Hypothalamus (tissue), 51 donors: ENCODE measurements at places on chromosomes 4 and X.

DNA sequence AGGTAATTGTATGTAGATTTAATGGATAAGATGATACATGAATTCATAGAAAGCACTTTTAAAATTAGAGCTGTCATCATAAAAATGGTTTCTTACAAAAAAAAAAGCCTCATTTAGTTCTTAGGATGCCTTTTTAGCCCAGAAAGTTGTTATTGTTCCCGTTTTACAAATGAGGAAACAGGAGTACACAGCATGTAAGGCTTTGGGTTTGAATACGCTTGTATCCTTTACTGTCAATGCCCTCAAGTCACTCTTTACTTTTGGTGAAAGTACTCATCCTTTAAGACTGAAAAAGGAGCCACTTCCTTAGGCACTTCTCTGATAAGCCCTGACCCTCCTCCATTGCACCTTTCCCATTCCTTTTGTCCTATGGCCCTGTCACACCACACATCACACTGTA lies 4.9 kb downstream of the EREG start:
- no peak for DNase-seq

DNA sequence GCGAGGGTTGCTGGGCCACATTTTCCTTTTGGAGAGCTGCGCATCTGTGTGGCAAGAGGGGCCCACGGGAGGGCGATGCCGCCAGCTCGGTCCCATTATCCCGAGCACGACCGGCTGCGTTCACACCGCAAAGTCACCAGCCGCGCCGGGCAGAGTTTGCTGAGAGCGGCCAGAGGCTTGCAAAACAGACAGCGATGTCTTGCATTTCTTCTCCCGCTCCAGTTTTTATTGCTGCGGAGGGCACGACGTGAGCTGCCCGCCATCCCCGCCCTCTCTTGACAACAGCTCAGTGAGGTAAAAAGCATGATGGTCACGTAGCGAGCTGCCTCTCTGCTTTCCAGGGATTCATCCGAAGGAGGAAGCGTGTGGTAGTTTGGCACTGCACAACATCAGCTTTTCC lies 102.1 kb upstream of the TENM3 start:
- DNase-seq: no peak

DNA sequence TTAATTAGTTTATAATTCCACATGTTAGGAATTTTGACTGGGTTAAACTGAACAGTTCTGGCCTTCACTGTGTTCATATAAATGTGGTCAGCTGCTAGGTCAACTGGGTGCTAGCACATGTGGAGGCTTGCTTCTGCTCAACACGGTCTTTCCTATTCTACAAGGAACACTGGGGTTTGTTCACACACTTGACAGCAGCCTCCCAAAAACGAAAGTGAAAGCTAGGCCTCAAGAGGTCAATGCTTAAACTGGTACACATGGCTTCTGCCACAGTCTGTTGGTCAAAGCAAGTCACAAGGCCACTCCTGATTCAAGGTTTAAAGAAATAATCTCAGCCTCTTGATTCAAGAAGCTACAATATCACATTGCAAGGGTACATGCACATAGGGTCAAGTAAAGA lies 126.5 kb downstream of the QDPR start:
- DNase-seq: peak; percentile 23

- DNase-seq: no peak
These were observed 10.1 kb upstream of the NKX1-1 start for GRCh38 chr4:1416051-1416947.

GRCh38 chr4:148170408-148171365 lies 271.5 kb downstream of the NR3C2 start:
- no peak for DNase-seq

GRCh38 chr4:183165376-183165775 lies 66.3 kb downstream of the WWC2 start:
- DNase-seq: no peak

DNA sequence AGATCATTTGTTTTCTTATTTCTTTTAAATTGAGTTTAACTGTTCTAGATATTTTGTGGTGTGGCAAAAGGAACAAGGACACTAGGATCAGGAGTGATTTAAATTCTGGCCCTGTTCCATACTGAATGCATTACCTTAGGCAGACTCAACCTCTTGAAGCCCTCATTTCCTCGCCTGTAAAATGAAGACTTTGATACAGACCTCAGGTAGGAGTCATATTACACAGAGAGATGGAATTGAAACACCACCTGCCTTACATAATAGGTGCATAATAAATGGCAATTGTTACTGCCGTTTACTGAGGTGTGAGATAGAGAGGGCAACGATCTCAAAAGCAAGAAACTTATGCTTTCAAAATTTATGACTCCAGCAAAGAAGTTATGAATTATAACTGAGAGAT lies 28.2 kb upstream of the RASSF6 start:
- no peak for DNase-seq

- DNase-seq: no peak
These were observed 15.8 kb upstream of the SYTL4 start for GRCh38 chrX:100747703-100748102.

GRCh38 chr4:102105983-102106382 lies 239.3 kb downstream of the SLC39A8 start:
- no peak for DNase-seq

DNA sequence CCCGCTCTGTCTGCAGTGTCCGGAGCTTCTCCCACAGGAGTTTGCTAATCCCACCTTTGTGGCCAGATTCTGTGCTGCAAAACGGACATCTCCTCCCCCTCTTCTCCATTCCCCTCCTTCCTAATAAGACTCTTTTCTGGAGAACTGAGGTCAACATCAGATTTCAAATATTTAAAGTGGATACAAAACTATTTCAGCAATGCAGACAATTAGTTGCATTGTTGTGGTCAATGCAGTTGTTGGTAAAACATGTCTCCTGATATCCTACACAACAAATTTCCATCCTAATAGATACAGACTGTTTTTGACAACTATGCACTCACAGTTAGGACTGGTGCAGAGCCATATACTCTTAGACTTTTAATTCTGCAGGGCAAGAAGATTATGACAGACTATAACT lies 5.1 kb upstream of the MCUB start:
- no peak for DNase-seq

DNA sequence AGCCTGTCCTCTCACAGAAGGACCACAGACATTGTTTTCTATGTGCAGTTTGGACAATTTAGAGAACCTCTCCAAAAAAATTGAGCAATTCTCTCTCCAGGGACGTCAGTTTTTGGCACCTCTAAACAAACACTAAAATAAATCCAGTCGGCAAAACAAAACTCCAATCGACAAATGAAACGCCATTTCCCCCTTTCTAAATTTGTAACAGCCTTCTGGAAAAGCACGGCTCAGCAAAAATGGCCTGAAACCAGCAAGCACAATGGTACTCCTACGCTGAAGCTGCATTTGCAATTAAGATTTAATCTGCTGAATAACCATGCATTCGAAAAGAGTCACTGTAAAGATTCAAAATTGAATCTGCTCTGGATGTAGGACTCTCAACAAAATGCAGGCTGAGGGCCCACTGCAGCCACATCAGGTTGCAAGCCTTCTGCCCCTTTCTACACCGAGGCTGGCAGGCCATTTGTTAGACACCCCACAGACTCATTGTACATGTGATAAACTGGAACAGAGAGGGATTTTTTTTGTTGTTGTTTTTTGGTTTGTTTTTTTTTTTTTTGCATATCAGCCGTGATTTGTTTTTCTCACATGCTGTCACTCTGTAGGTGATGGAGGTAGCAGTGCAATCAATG lies 79.9 kb upstream of the MAP3K15 start:
- no peak for DNase-seq

- DNase-seq: no peak
These were observed 211.1 kb downstream of the RELL1 start for GRCh38 chr4:37475087-37475486.

- no peak for DNase-seq
These were observed 196.3 kb upstream of the ZCCHC13 start for GRCh38 chrX:74107666-74108065.

GRCh38 chr4:36054694-36055422 lies 189.5 kb downstream of the ARAP2 start:
- no peak for DNase-seq

- no peak for DNase-seq
These were observed 17.8 kb downstream of the WDR1 start for GRCh38 chr4:10098780-10099160.

DNA sequence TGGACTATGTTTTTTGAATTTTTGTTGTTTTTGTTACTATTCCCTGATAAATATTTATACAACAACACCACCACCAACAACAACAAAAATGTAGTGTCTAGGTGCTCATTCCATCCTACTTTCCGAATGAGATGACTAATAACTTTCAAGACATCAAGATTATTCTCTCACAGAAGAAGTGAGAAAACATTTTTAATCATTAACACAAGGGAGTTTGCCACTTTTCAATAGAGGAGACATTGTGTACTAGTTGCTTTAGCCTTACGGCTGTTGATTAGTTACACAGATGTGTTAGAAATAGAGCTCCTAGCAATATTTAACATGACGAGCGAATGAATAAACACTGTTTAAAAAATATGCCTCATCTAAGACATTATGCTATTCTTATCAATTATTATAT lies 898.8 kb downstream of the C4orf33 start:
- no peak for DNase-seq

- no peak for DNase-seq
These were observed 91.2 kb downstream of the LRP2BP start for GRCh38 chr4:185304541-185304940.

- DNase-seq: no peak
These were observed 6.6 kb downstream of the FAM3A start for GRCh38 chrX:154509455-154509854.

- DNase-seq: no peak
These were observed 362.9 kb downstream of the DHRSX start for GRCh38 chrX:2137882-2138281.

DNA sequence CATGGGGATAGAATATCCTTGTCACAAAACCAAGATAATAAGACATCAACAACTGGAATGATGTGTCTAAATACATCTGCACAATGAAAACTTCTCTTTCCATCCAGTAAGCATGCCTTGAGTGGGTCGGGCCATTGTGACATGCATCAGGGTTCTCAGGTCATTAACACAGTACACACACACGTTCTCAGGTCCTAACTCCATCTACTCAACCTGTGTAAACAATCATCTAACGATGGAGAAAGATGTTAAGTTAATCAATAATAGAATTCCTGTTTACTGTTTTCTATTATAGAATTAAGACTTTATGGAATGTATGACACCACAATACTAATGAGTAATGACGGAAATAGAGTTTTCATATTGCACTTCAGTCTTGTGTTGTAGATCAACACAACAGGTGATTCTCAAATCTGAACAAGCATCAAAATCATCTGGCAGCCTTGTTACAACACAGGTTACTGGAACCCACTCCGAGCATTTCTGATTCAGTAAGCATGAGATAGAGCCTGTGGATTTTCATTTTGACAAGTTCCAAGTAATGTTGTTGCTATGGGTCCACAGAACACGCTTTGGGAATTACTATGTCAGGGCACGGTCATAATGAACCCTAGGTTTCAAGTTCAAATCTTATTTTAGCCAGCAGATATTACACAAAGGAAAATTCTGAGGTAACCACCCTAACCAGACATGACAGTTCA lies 315.8 kb upstream of the TEX13C start:
- no peak for DNase-seq

DNA sequence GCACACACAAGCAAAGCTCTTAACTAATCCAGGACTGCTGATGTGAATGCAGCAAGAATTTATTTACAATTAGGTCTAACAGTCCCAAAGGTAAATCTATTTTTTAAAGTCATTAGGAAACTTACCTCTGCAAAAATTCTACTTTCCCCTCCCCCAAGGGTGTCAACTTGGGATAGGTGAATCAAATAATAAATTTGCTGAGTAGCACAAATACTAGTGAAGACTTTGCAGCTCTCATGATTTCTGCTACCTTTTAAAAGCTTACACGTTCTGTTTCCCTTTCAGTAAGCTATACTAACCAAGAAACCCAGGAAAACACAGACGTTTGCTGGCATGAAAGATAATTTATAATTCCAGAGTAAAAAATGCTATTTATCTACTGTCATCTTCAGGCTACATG lies 296.6 kb upstream of the SLC7A11 start:
- no peak for DNase-seq

DNA sequence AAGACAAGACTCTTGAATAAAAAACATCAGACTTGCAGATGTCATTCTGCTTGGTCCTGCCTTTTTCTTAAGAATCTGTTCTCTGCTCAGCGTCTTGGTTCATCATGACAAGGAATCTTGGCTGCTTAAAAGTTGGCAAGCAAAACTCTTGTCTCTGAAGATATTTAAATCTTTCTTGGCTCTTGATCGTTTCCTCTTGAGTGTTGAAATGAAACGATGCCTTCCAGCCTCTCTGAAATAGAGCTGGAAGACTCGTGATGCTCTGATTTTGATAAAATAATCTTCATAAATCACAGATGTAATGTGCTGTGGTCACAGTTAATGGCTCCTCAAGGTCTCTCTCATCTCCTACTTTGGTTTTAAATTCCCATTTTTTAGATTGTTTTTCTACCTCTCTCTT lies 39.9 kb upstream of the TMEM192 start:
- no peak for DNase-seq

GRCh38 chr4:55947912-55948725 lies 626 bp upstream of the CEP135 start:
- no peak for DNase-seq

DNA sequence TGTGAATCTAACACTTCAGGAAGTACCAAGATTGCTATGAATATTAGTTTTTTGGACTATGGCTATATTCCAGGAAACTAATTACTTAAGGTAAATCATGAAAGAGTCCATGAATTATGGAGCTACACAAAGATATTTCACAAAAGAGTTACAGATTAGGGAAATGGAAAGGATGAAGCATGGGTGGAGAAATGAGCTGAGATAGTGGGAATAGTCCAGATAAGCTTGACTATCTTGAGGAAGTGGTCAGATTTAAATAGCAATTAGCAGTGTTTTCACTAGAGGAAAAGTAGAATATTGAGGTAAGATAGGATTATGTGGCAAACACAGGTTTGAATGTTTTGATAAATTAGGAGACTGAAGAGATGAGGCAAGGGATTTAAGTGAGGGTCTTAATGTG lies 42.1 kb upstream of the C1GALT1C1 start:
- no peak for DNase-seq
